Fibroblast of skin of left biceps (primary cell): ENCODE measurements at places on chromosomes 5 and 9.

DNA sequence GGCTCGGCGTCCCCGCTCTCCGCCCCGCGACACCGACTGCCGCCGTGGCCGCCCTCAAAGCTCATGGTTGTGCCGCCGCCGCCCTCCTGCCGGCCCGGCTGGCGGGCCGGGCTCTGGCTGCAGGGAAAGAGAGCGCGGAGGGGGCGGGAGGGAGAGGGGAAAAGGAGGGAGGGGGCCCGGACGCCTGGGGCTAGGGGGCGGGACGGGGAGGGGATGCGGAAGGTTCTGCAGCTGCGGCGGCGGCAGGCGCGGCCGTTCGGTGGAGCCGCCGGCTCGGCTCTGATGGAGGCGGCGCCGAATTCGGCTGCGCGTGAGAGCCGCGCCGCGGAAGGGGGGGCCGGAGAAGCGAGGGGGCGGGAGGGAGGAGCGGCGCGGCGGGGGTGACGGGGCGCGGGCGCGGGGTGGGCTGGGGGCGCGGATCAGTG is at the start of gene MARCHF11:
Gene MARCHF11 (minus strand): TSS at position 281 of the 425 bp plus-strand sequence. CDS start 216 bp downstream, at position 65.
- DNase-seq: no peak

GRCh38 chr9:92499701-92500100 is 17.4 kb upstream of the ASPN start:
- no peak for DNase-seq

DNA sequence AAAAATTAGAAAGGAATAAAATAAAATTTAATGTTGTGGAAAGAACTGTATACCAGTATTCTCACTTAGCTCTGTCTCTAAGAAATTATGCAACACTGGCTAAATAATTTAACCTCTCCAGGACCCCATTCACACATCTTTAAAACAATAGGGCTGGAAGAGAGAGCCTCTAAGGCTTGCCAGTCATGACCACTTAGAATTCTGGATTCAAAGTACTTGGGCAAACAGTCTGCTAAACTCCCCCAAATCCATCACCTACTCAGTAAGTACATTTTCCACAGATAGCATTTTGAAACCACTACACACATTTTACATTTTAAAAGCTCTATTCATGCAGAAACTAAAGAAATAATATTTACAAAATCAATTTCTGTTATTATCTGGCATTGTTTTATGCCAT is 291.7 kb downstream of the TMEM167A start:
- DNase-seq: no peak

GRCh38 chr5:160547061-160547460 is 125.4 kb downstream of the PTTG1 start:
- no peak for DNase-seq

DNA sequence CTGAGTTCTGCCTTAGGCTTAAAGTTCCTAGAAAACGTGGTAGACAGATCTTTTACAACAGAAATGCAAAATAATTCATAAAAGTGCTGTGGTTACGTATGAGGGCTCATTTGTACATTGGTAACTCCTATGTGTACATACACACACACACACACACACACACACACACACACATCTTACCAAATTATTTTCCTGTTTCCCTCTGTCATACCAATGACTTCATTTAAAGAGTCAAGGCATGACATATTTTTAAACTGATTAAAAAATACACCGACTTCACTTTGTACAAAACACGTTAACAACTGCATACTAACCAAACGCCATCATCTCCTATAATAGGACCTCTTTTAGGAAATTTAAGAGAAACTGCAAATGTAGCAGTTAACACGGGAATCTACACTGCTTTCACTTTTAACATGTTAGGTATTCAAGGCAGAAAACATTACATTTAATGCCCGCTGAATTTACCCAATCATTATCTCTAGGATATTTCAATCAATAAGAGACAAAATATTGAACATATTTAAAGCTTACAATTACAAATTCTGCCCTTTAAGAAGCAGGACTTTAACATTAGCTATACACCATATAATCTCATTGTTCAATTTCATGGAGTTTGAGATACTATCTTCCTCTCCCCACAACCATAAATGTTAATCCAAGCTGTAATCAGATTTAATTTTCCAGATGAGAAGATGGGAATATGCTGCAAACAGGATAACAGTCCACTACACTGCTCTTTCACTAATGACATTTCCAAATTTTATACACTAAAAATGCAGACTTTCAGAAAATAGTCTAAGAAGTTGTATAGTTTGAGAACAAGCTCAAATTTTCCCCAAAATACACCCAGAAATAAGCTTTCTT is 133.1 kb downstream of the DENND1A start:
- DNase-seq: no peak

GRCh38 chr9:101119206-101119819 is 90.8 kb downstream of the PLPPR1 start:
- no peak for DNase-seq

- no peak for DNase-seq
Measured at GRCh38 chr5:122076669-122077365, 1.2 kb downstream of the LOX start.

- DNase-seq: no peak
Measured at GRCh38 chr9:13281356-13282016, 2.0 kb upstream of the MPDZ start.

- no peak for DNase-seq
Measured at GRCh38 chr5:87231037-87231808, 36.5 kb upstream of the RASA1 start.

DNA sequence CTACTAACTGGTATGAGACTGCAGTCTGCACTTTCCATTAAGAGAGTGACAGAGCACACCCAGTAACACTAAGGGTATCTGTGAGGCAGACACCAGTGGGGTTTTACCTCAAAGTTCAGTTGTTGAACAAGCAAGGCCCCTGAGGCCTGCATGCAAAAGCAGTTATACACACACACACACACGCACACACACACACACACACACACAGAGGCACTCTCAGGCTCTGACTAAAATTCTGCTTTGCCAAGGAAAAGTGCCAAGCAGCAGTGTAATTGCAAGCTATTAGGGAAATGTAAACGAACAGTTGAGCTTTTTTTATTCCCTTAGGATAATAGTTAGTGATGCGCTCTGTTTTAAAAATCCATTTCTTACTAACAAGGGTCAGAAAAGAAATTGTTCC is 377.1 kb downstream of the SPOCK1 start:
- no peak for DNase-seq

DNA sequence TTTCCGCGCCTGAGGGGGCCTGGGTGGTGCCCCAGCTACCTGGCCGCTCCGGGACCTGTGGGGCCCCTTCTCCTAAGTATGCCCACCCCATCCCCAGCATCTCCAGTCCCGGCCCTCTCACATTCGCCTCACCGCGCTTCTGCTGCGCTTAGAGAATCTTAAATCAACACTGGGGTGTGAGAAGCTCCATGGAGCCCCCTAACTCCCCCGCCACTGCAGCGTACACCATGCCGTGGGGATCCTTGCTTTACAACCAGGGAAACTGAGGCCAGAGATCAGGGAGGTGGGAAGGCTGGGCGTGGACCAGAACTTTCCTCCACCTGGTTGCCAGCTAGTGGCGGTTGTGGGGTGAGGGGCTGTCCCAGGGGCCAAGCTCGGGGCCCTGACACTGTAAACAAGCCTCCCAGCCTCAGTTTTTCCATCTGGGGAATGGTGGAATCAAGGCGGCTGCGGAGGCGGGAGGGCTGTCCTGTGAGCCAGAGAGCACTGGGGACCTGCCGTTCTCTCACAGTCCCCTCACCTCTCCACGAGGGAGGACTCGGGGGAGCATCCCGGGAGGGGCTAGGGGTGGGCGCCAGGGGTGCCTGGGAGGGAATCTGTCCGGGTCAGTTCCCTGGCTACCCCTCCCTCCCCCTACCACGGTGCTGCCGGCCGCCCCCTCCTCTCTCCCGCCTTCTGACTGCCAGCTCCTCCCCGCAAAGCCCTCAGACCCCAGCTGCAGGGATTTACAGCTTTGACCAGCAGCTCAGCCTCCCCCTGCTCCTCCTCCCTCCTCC is 161.2 kb downstream of the C9orf50 start:
- DNase-seq: no peak

DNA sequence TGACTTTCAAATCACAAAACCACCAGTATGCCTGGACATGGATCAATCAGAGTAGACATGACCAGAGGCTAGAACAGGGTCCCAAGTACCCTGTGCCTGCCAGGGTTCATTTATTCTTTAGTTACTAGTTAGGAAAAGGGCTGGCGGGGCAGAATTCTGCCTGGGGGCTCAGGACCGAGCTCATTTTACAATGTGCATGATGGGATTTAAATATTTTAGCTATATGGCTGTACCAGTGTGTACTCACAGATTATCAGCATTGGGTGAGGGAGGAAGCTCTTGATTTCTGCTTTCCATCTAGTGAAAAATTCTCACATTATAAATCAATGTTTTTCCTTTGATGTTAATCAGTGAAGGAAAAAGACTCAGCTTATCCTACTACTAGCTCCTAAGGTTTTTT is 1511.1 kb downstream of the EFNA5 start:
- no peak for DNase-seq

- no peak for DNase-seq
Measured at GRCh38 chr5:181168595-181169118, 21.3 kb downstream of the OR2V2 start.

DNA sequence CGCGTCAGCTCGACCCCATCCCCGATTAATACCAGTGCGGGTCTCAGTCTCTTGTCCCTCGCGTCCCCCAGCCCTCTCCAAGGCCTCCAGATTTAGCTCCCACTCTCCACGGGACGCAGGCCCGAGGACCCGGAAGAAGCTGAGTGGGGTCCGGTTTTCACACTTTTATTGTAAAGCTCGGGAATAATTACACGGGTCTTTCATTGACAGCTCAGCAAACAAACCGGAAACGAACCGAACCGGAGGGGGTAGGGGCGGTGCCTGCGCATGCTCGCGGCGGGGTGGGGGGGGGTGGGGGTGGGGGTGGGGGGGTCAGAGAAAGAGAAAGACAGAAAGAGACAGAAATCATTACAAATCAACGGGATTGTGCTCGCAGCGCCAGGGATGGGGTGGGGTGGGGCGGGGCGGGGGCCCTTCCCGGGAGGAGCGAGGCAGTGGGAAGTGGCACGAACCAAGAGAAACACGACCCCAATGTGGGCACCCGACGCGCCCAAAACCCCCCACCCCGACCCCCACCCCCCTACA is 27.9 kb downstream of the PCDH1 start:
- DNase-seq: no peak

DNA sequence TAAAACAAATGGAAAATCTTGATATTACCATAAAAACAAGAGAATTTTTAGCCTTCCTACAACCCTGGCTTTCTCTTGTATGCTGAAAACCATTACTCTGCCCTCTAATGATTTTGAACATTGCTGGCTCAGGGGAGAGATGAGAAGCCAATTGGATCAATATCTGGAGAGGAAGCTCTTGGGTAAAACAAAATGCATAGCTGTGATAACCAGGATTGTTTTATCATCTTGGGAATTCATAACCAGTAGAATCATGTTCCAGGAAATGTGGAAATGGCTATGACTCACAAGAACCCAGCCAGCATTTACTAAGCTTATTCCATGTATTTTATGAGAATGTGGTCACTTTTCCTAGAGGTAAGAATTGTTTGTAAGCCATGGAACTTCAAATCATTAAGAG is 51.1 kb upstream of the CTNND2 start:
- DNase-seq: no peak

GRCh38 chr5:52139888-52140615 is 647.7 kb upstream of the ITGA1 start:
- DNase-seq: no peak

- DNase-seq: no peak
Measured at GRCh38 chr5:76386360-76386759, 16.7 kb upstream of the IQGAP2 start.

DNA sequence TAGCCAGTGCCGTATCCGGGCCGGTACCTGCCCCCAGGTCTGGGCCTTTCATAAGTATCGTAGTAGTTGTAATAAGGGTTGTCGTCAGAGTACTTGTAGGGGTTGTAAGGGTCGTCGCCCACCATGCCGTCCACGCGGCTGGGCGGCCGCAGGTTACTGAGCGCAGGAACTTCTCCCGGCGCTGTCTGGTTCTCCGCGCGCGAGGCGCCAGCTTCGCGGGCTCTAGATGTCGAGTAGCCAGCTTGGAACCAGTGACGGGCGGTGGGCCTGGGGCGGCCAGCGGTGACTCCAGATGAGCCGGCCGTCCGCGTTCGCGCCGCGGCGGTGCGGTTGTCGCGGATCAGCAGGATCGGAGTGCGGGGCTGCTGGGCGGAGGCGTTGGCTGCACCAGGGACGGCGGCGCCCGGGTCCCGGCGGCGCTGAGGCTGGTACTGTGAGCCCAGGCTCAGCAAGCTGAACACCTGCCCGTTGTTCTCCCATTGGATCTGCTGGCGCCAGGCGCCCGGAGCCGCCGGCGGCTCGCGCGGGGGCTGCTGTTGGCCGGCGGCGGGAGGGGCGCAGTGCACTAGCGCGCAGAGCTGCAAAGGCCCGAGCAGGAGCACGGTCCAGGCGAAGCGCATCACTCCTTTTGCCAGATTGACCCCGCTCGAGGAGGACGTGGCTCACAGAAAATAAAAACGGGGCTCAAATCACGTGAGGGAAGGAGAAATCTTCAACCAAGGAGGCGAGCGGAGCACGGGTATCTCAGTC is 518 bp downstream of the LOX start:
- DNase-seq: no peak

DNA sequence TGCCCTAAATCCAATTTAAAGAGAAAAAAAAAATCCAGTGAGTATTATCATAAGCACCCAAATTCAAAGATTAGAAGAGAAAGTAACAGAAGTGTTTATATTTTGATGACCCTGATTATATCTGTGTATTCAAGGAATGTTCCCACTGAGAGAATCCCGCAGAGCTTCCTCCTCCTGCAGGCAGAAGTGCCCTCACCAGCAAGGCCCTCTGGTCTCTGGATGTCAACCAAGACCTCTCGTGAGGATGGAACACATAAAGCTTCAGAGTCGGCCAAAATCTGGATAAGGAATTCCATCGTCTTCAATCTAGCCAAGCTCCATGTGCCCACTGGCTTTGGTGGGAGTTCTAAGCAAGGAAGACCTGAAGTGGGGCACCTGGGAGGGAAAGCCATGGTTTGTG is 18.1 kb downstream of the PTCH1 start:
- DNase-seq: no peak

- no peak for DNase-seq
Measured at GRCh38 chr5:175551266-175551665, 72.9 kb downstream of the SFXN1 start.

DNA sequence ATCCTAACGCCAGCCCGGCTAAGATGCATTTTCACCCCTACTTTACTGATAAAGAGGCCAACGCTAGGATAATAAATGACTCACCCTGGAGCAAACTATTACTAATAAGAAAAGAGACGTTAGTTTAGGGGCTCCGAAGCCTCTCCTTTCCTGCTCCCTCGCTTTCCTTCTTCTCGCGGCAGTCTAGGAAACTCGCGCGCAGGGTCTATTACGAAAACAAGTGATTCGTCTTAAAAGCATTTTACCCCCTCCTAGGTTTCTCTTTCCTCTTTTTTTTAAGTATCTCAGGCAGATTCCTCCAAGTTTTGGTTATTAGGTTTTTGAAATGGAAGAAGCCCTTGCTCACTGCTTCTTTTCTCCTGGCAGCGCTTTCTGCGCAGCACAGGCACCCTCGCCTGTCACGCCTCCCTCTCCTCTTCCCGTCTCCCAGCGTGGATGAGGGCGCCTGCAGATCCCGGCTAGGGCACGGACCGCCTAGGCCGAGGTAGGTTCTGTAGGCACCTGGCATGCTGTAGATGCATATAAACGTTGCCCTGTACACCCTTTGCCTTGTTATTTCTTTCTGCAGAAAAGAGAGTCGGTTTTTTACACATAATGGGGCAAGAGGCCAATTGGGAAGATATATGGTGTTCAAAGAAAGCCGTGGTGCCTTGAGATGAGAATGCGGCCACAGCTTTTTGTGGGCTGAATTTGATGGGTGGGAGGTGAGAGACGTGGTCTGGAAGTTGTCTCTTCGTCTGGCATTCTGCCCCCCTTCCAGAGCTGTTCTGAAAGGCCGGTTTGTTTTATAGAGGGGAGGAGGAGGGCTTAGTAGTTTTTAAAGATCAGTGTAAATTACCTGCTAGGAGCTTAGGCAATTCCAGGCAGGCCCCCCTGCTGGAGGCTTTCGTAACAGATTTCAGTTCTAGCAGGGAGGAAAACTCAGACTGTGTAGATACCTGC is 983 bp downstream of the GCNT1 start:
- no peak for DNase-seq
